Daoy (cell line): ENCODE measurements at places on chromosomes 4 and X. TPM values are rescaled to one million over a fixed set of nuclear protein-coding genes. Genes with fewer than 3 reads are reported as not detected.

DNA sequence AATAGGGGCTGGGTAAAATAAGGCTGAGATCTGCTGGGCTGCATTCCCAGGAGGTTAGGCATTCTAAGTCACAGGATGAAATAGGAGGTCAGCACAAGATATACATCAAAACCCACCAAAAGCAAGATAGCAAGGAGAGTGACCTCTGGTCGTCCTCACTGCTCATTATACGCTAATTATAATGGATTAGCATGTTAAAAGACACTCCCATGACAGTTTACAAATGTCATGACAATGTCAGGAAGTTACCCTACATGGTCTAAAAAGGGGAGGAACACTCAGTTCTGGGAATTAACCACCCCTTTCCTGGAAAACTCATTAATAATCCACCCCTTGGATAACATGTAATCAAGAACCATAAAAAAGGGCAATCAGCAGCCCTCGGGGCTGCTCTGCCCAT lies 403.6 kb downstream of the KCNIP4 start:
- DNase-seq = no peak

DNA sequence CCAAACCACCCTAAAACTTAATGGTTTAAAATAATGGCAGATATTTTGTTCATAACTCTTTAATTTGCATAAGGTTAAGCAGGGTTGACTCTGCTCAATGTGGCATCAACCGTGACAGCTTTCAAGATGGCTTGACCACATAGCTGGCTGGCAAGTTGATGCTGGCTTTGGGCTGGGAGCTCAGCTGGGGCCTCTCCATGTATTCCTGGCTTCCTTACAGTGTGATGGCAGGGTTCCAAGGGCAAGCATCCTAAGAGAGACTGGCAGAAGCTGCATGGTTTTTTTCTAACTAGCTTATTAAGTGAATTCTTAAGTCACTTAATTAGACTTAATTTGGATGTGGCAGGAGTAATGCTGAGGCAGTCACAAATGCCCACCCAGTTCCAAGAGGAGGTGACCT lies 4.5 kb downstream of the RP2 start:
- no peak for DNase-seq

DNA sequence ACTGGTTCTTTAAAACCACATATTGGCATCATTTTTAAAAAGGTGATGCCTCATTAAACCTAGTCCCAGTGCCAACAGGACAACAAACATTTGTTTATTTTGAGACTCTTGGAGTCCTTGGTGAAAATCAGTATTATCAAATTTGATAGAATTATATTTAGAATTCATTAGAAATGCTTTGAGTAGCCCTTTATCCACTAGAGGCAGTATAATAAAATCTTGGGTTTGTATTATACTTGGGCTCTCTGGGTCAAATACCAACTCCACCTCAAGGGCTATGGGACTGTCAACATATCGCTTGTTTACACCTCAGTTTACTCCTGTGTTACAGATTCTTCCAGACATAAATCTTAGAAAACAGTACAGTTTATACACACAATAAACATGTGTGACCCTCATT lies 335.7 kb upstream of the FSTL5 start:
- no peak for DNase-seq

- no peak for DNase-seq
These were observed 108.0 kb downstream of the MAML3 start for GRCh38 chr4:140046016-140046415.

GRCh38 chr4:174591243-174592021 lies 69.1 kb upstream of the HPGD start:
- DNase-seq = no peak

DNA sequence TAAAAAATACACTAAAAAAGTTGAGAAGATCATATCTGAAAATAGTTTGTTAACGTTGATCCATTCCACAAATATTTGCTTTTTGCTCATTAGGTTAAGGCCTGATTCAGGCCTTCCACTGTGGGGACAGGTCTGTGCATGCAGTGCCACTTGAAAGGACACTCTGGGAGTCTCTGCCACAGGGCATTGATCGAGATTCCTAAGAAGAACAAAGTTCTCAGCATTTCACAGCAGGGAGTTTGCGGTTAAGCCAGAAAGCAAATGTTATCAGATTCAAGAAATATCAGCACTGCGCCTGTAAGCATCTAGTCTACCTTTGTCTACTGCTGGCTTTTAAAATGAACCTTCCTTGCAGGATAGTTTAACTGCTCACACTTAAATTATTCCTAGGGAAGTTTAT lies 62.2 kb upstream of the TNIP3 start:
- DNase-seq = no peak

GRCh38 chr4:77742054-77742453 lies 77.1 kb downstream of the CNOT6L start:
- DNase-seq = no peak

The PDE6B gene
- total RNA-seq = 0.51 and 4.2 TPM in 2 replicates

The RIBC1 gene
- total RNA-seq = 0.27 and 1.3 TPM in 2 replicates

The MTTP gene
- 0.15 and 1.0 TPM in 2 replicates for total RNA-seq

The VCX3B gene
- 0.11 TPM in 1 of 2 replicates, not detected in the other for total RNA-seq

The RHOXF2B gene
- total RNA-seq = not detected in 2 replicates
